HFF-Myc (cell line): ENCODE measurements at places on chromosomes 6 and 20.

GRCh38 chr6:9121549-9121948 is 686.2 kb upstream of the SLC35B3 start:
- no peak for DNase-seq

GRCh38 chr20:23415959-23416583 is 5.2 kb downstream of the NAPB start:
- DNase-seq = no peak

DNA sequence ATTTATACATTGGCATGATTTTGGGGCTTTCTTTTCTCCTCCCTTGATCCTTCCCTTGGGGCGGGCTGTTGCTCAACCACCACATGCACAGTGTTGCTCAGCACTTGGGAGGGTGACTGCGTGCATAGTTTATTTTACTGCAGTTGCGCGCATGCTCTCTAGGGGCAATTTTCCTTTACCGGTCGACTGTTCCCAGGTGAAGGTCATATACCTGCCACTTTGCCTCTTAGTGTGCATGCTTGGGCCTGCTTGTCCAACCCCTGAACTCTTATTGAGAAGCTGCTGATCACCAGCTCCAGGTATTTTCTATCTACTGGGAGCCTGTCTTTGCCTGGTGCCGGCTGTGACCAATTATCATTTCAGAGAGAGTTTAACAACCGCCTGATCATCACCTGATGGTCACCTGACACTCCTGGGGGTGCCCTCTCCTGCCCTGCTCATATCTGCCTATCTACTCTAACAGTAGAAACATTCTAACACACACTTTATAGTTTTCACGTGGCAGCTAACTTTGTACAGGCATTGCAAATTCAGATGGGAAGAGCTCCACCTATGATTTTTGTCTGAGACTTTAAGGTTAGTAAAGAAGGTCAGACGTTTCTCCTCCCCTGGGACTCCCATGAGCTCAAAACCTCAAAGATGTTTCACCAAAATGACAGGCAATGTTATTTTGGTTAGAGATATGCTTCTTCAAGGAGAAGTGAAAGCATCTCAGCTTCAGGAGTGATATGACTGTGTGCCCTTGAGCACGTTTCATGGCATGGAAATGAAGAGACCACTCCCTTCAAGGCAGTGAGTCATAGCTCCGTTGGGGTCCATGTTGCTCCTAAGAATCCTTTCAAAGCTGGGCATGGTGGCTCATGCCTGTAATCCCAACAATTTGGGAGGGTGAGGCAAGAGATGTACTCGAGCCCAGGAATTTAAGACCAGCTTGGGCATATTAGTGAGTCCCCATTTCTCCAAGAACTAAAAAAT is 227.5 kb upstream of the MYLIP start:
- DNase-seq = no peak

GRCh38 chr20:17460119-17460518 is 71.1 kb downstream of the BFSP1 start:
- DNase-seq = no peak

- no peak for DNase-seq
Measured at GRCh38 chr20:38842558-38842981, 37.1 kb downstream of the PPP1R16B start.

GRCh38 chr20:48855046-48855445 is 27.2 kb upstream of the PREX1 start:
- DNase-seq = no peak

- DNase-seq = no peak
Measured at GRCh38 chr20:8800089-8800488, 268.8 kb upstream of the PLCB4 start.

DNA sequence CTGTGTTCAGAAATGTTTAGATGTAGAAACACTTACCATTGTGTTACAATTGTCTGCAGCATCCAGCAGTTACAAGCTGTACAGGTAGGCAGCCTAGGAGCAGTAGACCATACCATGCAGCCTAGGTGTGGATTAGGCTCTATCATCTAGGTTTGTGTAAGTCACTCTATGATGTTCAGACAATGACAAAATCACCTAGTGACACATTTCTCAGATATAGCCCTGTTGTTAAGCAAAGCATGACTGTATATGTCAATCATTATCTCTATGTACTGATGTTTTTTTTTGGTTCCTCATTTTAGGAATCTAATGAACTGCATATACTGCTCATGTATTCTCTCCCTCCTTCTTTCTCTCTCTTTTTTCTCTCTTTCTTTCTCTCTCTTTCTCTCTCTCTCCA is 22.2 kb downstream of the CST8 start:
- no peak for DNase-seq

GRCh38 chr20:3218307-3218988 is 9.2 kb downstream of the ITPA start:
- DNase-seq = no peak

- DNase-seq = no peak
Measured at GRCh38 chr6:77106992-77107391, 356.3 kb downstream of the HTR1B start.

- no peak for DNase-seq
Measured at GRCh38 chr6:111927321-111927720, 54.1 kb upstream of the FYN start.

GRCh38 chr6:116557893-116558292 is 4.3 kb downstream of the CALHM4 start:
- peak; percentile 97 for DNase-seq

DNA sequence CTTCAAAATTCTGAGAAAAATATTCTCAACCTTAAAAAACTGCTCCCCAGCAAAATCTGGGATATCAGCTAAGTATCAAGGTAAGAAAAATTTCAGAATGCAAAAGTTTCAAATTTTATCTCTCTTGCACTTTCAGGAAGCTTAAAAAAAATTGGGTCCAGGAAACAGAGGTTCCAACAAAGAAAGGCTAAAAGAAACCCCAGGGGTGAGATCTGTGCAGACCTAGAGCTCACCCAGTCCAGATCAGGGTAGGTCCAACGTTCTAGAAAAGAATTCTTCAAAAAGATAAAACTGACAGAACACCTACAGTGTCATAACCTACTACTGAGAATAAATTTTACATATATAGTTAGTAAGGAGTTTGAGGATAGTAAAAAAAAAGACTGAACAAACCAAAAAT is 23.5 kb downstream of the ILRUN start:
- DNase-seq = no peak

DNA sequence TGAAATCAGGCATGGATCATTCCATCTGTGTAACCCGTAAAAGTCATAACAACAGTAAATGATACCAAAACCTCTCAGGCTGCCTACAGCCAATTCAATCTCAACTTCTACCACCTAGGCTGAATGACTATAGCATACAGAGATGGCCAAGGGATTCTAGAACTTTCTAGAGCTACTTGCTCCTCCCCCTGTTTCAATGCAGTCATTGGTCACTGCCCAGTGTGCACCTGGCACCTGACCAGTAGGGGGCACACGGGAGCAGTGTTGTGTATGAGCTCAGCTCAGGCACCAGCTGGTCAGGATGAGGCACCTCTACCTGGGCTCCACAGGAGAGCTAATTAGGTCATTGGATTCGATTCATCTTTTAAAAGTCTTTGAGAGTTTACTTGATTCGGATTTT is 86.2 kb downstream of the PLEKHG1 start:
- no peak for DNase-seq

DNA sequence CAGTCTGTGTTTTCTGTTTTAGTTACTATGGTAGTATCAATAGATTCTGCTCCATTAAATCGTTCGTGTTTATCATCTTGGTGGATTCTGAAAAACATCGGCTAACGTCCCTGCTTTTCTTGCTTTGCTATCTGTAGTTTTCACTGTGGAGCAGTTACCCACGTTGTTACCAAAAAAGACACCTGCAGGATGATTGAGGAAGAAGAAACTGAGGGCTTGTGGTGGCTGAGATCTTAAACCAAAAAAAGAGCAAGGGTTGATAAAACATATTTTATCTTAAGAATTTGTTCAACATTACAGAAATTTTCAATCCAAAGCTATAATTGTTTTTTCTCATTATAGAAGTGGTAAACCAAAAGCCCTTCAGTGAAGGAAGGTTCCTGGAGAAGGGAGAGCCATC is 166.3 kb downstream of the FARS2 start:
- no peak for DNase-seq

DNA sequence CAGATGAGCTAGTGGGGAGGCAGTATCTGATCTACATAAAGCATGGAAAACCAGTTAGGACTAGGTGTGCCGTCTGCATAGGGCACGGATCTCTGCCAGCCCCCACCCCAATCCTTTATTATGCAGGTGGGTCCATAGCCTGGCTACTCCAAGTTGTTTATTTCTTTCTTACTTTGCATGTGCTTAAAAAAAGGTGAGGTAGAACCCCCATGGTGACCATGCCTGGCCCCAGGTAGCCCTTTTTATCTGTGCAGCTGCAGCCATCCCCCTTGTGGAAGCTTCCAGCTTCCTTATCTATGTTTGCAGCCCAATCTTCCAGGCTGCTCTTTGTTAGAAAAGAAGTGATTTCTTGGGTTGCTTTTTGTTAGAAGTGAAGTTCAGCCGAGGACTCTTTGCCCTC is 9.0 kb upstream of the TREM2 start:
- no peak for DNase-seq

DNA sequence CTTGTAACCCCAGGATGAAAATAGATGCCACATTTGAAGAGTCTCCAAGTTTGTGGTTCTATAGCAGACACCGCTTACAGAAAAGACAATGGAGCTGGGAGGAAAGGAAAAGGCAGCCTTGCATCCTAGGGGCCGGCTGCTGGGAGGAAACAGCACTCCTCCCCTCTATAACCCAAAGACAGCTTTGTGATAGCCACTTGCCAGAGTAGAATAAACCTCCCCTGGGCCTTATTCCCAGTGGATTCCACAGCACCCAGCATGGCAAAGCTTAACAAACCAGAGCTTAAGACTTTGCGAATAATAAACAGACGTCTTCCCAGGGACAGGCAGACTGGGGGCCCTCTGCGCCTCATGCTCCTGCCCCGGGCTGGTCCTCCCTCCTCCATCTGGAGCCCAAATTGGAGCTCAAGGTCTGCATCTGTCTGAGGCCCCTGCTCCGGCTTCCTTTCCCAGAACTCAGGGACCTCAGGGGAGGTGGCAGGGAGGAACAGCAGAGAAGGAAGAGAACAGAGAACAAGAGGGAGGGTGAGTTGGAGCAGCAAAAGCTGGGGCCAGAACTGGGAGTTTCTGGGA is 8.8 kb upstream of the TAF8 start:
- no peak for DNase-seq

GRCh38 chr6:81997090-81997926 is 244.8 kb upstream of the TENT5A start:
- no peak for DNase-seq

GRCh38 chr20:4601630-4602296 is 119.9 kb upstream of the PRND start:
- no peak for DNase-seq

DNA sequence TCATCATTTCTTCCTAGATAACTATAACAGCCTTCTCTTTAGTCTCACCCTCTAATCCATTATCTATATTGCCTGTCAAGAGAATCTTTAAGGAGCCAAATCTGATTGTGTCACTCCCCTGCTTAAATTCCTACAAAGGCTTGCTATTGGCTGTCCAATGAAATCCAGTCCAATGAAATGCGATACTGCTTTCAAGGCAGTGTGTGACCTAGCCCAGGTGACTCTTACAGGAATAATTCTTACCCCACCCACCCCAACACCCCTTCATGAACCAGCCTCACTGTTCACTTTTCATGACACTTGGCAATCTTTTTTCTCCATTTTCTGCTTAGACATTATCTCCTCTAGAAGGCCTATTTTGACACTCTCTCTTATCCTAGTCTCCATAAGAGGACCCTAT is 163.3 kb upstream of the MARCKS start:
- no peak for DNase-seq

DNA sequence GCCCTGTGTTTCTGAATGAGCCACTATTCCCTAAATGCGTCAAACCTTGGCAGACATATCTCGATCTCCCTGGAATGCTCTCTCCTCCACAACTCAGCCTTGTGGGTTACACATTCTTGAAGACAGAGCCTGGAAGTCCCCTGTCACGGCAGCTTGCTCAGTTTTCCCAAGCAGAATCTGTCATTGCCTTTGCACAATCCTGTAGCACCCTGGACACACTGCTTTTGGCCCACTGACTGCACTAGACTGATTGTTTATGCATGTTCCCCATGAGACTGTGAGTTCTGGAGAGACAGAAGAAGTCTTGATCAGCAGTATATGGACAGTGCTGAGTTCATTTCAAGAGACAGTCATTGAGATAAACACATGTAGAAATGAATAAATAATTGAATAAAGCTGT is 406.7 kb downstream of the CD83 start:
- no peak for DNase-seq

DNA sequence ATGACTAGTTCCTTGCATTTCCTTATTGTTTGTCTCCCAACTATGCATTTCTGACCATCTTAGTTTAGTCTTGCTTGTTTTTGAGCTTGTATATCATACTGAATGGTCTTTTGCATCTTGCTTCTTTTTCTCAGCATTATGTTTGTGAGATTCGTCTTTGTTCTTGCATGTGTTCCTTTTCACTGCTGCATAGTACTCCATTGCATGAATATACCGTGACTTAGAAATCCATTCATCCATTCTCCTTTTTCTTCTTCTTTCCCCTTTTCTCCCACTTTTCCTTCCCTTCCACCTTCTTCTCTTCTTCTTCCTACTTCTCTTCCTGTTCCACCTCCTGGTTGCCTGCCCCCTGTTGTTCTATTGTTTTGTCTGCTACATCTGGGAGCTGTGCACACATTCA is 42.8 kb downstream of the CDH22 start:
- no peak for DNase-seq

- DNase-seq = no peak
Measured at GRCh38 chr20:33853507-33853813, 42.3 kb downstream of the CHMP4B start.

DNA sequence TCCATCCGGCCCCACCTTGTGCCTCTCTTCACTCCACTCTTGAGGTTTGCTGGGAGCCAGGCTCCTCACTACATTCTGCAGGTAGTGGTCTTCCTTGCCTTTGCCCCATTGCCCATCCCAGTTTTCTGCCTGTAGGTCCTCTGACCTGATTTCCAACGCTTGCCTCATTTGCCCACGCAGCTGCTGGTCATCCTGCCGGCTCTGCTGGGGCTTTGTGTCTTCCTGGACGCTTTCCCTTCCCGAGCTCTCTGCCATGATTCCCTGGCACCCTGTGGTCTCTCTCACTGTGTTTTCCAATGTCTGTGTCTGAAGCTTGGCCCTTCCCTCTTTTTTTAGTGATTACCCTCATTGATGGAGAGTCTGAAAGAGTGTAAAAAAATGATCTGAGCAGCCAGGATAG is 451.6 kb downstream of the UTRN start:
- no peak for DNase-seq

GRCh38 chr6:145247692-145248419 is 487.5 kb downstream of the EPM2A start:
- peak; percentile 58 for DNase-seq

- DNase-seq = no peak
Measured at GRCh38 chr6:195861-196360, 96.4 kb upstream of the DUSP22 start.

- DNase-seq = peak; percentile 94
Measured at GRCh38 chr20:6882561-6883291, 115.2 kb downstream of the BMP2 start.

- DNase-seq = no peak
Measured at GRCh38 chr6:37077191-37077904, 71.9 kb downstream of the FGD2 start.
